Esophagus squamous epithelium (tissue), 5 donors: ENCODE measurements at places on chromosomes 6 and 20. TPM values are rescaled to one million over a fixed set of nuclear protein-coding genes. Genes with fewer than 3 reads are reported as not detected.
A peak's percentile ranks its signal among the peaks of the same experiment; 100 is the strongest.

Gene TREM1
- total RNA-seq, result 0.59 TPM

Gene CST2
- not detected for total RNA-seq

Gene PYGB
- total RNA-seq, result 86.2 TPM

Gene MDC1
- total RNA-seq, result 7.4 TPM

DNA sequence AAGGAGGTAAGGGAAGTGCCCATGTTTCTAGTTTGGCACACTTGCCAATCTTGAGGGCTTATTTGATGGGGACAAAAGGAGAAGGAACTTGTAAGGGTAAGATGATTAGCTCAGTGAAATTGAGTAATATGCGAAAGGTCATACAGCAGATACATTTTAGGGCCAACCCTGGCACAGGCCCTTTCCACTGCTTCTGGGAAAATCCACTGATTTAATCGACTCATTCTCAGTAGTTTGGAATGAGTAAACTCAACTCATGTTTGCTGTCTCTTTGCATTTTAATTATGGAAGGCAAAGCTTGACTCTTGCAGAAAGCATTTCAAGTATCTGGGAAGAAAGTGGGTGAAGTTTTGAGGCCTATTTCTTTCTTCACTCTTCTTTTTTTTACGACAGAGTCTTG is 20.0 kb downstream of the PHF20 start:
- H3K27ac ChIP-seq, result peak overlapping the region; percentile 18
- H3K4me1 ChIP-seq, result peaks cover 15% of the 10 kb centered on the region
- H3K4me3 ChIP-seq, result no peak overlapping the region
- DNase-seq, result no peak
- H3K27me3 ChIP-seq, result no peaks in the 10 kb centered on the region
- no peaks in the 10 kb centered on the region for H3K36me3 ChIP-seq

DNA sequence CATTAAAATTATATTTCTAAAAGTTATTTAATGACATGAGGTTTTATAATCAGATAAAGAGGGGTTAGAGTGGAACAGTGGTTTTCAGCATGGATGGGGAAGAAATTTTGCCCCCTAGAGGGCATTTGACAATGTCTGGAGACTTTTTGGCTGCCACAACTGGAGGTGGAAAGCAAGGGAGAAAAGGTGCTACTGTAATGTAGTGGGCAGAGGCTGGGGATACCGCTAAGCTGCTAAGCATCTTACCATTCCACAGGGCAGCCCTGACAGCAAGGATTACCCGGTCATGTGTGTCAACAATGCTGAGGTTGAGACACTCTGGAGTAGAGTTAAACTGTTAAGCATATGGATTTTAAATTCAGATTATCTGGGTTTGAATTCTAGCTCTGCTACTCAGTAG is 52.9 kb upstream of the FABP7 start:
- H3K36me3 ChIP-seq, result no peaks in the 10 kb centered on the region
- H3K27me3 ChIP-seq, result no peaks in the 10 kb centered on the region
- no peak overlapping the region for H3K27ac ChIP-seq
- no peak for DNase-seq
- no peaks in the 10 kb centered on the region for H3K4me1 ChIP-seq
- no peak overlapping the region for H3K4me3 ChIP-seq

DNA sequence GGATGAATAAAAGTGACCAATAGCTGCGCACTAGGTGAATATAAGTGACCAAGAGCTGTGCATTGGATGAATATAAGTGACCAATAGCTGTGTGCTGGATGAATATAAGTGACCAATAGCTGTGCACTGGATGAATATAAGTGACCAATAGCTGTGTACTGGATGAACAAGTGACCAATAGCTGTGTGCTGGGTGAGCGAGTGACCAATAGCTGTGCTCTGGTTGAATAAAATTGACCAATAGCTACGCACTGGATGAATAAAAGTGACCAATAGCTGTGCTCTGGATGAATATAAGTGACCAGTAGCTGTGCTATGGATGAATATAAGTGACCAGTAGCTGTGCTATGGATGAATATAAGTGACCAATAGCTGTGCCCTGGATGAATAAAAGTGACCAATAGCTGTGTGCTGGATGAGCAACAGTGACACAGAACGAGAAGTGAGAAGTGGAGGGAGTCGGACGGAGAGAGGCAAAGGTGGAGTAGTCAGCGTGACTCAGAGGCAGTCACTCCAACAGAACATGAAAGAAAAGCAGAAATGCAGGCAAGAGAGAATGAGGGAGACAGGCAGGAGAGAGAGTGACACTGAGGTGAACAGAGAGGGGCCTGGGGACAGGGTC is 38.5 kb downstream of the RBM38 start:
- no peaks in the 10 kb centered on the region for H3K36me3 ChIP-seq
- DNase-seq, result no peak
- H3K4me1 ChIP-seq, result peaks cover 13% of the 10 kb centered on the region
- H3K4me3 ChIP-seq, result no peak overlapping the region
- H3K27me3 ChIP-seq, result no peaks in the 10 kb centered on the region

DNA sequence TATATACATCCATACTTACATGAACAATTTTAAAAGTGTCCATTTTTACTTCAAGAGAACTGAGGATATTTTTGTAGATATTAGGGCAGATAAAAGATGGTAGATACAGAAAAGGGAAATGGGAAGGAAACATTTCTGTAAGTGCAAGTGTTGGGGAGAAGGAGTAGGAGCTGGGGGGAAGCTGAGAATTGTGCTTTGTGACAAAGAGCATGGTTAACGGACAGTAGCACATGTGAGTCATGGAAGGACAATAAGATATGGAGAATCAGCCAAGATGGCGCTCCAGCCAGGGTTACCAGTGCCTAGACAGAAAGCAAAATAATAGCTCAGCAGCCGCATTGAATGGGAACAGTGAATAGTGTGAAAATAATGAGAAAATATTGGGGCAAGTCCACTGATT is 12.7 kb upstream of the HLA-DRB1 start:
- no peak overlapping the region for H3K27ac ChIP-seq
- DNase-seq, result no peak
- H3K4me3 ChIP-seq, result no peak overlapping the region
- no peaks in the 10 kb centered on the region for H3K36me3 ChIP-seq
- H3K4me1 ChIP-seq, result no peaks in the 10 kb centered on the region
- no peaks in the 10 kb centered on the region for H3K27me3 ChIP-seq
